ENCODE measurements at places on chromosomes 4 and X.

GRCh38 chr4:73904491-73904890 is 35.3 kb downstream of the CXCL1 start:
- peak; percentile 15 for DNase-seq

- DNase-seq: no peak
These were observed 8.9 kb downstream of the GPR174 start for GRCh38 chrX:79153348-79153747.

DNA sequence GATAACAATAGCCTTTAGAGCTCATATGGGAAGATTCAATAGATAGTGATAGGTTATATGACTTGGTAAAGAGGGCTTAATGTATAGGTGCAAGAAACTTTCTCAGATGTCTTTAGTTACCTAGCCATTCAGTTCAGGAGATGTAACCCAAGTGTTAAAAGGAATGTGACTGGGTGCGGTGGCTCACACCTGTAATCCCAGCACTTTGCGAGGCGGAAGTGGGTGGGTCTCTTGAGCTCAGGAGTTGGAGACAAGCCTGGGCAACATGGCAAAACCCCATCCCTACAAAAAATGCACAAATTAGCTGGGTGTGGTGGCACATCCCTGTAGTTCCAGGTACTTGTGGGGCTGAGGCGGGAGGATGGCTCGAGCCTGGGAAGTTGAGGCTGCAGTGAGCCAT is 7.9 kb downstream of the TET2 start:
- no peak for DNase-seq

- no peak for DNase-seq
These were observed 12.7 kb downstream of the NUDT6 start for GRCh38 chr4:122909683-122910082.

DNA sequence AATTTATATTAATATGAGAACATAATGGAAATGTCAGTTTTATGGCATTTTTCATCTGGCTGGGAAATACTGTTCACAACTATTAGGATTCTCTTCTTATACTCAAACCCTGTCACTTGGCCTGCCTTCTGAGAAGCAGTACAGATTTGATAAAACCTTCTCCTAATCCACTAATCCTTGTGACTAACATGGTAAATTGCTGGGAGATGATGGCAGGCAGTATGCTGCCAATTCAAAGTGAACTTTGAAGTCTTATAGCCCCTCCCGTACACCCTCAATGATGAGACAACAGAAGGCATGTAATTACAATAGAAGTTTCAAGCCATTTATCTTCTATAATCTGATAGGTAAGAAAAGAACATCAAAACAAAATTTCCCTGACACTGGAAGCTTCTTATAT is 36.9 kb downstream of the PAQR3 start:
- no peak for DNase-seq

DNA sequence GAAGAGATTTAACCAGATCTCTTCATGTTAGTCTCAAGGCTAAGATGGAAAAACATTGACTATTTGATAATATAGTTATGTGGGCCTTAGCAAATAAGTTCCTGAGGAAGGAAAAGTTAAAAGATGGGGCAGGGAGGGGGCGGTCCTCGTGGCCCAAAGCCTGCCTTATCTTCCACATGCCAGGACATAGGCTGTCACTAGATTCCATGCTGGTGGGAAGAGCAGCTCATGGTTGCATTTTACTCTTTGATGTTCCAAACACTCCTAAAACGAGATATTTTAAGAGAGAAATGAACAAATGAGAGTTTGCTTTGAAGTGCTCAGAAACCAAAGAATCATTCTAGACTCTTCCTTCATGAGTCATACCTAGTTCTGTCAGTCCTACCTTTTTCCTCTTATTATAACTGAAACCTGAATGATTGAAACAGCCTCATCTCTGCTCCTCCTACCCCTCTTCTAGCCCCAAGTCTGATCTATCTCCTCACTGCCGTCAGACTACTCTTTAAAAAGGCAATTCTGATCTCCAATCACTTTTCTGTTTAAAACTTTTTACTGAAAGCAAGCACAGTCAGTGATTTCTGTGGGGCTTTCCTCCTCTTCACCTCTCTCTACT is 25.1 kb downstream of the RAB9B start:
- no peak for DNase-seq

GRCh38 chr4:176276710-176277109 is 7.7 kb upstream of the ASB5 start:
- DNase-seq: no peak

DNA sequence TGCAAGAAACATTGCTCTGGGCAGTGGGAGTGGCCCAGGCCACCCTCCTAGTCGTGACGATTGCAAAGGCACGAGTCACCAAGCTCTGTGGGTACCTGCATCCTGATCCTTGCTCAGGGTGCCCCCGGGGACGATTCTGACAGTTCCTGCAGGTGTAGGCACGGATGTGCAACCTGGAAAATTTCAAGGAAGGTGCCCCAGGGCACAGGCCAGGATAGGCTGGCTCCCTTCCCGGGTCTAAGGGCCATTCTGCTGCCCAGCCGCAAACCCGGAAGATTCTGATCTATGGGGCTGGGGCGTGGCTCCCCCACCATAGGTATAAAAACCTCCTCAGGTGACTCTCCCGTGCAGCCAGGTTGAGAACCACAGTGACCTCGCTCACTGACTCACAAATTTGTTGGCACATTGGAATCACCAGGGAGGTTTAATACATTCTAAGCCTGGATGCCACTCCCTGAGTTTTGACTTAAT is 228.5 kb downstream of the PTTG2 start:
- DNase-seq: no peak

- DNase-seq: no peak
These were observed 182.3 kb downstream of the BANK1 start for GRCh38 chr4:101972791-101973190.

GRCh38 chr4:17595471-17596005 is 18.5 kb downstream of the LAP3 start:
- no peak for DNase-seq

DNA sequence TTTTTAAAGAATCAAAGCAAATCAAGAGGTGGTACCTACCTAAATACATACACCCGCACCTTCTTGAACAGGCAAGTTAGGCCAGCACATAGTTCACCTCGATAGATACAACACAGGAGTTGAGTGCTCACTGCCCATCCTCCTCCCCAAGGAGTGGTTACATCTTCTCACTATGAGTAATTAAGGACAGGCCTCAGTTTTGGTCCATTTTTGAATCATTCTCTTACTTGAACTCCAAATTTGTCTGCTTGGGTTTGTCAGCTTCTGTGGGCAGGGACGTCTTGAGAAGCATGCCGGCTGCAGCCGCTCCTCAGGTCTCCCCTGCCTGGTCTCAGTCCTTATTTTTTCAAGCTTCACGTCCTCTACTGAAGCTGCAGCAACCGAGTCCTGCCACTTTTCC is 190.6 kb upstream of the RBPJ start:
- DNase-seq: no peak

GRCh38 chrX:51837921-51838320 is 55.5 kb upstream of the MAGED1 start:
- peak; percentile 48 for DNase-seq

- DNase-seq: no peak
These were observed 722.5 kb downstream of the FAT4 start for GRCh38 chr4:126037231-126037630.

DNA sequence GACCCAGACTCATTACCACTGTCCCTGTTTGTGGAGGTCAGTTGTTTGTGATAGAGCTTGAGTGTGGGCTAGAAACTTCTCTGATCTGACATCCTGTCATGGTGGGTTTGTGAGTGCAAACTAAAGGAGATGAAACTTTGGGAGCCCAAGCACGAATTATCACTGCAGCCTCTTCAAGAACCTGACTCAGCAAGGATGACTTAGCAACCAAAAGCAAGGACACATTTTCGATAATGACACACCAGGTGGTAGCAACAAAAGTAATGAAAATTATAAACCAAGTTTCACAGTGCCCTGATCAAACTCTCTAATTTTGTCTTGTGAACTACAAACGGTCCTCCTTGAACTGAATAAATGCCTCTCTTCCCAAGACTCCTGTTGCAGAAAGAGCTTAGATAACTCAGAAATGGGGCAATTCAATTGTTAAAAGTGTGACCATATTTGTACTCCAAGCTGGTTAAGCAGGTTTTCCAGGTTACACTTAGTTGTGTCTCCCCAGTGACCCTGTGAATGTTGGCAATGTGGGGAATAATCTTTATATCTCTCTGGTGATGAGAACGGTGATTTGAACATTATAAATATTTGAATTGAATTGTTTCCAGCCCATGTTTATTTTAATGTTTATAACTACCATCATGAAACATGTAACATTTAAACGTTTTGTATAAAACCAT is 52.6 kb upstream of the ATP8A1 start:
- no peak for DNase-seq

DNA sequence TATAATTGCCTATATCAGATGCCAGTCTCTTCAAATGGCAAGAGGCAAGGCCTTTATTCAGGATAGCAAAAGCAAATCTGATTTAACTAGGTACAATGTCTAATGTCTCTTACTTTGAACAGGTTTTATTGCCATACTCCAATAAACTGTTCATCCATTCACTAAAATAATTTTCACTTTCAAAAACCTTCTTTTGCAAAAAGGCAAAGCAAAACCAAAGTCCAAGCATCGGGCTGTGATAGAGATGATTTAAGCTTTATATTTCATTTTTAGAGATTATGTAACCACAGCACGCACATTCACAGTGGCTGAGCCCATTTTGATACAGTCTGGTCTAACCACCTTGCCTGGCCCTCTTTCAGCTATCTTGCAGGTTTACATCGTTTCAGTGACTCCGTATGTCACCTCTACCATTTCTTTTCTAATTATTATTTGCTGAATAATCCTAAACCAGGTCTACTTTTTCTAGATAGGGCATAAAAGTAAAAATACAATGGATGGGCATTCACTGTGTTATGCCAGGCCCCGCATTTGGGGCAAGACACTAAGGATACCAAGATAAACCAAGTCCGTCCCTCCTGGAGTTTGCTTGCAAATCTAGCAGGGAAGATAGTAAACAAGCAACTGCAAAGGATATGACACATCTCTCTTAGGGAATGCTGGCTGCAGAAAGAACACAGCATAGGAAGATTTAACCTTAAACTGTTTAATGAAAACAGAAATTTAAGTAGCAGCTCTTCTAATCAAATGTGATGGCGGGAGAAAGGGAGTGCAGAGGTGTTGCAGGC is 1.8 kb downstream of the CASP3 start:
- DNase-seq: no peak
